ENCODE measurements at places on chromosomes 16 and 17.

DNA sequence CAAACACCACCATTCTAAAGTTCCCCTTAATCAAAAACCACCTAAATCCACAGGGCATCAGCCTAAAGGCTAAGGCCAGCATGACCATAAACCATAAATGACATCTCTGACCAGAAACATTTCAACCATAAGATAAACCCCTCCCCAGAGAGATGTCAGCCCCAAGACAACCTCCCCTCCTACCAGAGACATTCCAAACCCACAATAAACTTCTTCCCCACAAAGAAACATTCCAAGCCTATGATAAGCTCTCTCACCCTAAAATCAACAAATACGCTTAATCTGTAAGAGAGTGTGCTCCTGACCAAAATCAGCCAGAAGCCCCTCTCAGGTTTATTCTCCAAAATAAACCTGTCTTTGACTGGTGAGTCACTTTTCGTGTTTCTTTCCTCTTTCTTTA, 54.8 kb downstream of the SLFN5 start:
- no peak for DNase-seq

- no peak for DNase-seq
These were observed 183.2 kb downstream of the GSG1L start for GRCh38 chr16:27880287-27880686.

DNA sequence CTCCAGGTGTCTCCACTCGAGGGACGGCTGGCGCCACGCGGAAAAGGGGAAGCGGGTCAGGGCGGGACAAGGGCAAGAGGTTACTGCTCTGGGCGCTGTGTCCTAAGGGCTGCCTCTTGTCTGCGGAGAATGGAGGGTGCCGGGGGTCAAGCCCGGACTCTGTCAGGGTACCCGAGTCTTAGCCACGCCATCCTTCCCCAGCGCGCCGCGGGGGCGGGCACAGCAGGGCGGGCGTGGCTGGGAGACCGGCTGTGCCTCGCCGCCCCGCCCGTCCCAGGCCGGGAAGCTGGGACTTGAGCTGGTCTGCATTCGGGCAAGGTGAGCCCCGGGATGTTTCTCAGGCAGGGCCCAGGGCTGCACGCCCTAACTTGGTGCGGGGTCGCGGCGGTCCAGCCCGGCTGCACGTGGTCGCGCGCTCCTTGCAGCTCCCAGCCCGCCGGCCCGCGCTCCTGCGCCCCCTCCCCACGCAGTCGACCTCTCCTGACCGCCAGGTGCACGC, 6.2 kb upstream of the ACTG1 start:
- DNase-seq, result no peak

GRCh38 chr17:78172249-78173051, 4.1 kb downstream of the SYNGR2 start:
- DNase-seq, result no peak

- DNase-seq, result peak; percentile 93
These were observed 31.7 kb downstream of the CNGB1 start for GRCh38 chr16:57938936-57939871.

DNA sequence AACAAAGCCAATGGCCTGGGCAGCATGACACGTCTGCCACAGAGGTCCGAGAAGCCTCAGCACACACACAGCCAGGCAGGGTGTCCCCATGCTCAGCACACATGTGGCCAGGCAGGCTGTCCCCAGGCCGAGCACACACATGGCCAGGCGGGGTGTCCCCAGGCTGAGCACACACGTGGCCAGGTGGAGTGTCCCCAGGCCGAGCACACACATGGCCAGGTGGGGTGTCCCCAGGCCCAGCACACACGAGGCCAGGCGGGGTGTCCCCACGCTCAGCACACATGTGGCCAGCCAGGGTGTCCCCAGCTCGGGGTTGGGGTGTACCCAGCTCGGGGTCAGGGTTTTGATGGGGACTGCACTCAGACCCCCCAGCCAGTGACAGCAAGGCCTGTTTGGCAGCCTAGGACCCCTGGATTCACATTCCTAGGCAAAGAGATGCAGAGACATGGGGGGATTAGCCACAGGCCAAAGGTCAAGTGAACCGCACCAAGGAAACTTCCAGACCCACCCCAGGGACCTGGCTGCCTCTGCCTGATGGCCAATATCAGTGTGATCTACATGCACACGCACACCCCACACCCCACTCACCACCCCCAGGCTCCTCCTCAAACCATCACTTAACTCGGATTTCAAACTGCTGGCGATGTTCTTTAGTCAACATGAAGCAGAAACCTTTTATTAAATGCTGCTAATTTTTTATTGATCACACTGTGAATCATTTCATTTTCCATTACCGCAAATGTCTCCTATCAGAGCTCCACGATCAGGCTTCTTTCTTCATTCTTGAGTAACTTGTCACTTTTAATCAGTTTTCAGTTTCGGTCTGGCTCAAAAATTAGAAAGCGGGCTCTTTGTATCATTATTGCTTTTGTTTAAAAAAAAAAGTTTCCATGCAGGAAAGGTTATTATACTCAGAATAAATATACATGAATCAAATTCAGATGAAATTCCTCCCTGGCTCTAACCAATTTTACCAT, 111.4 kb downstream of the ZNF423 start:
- no peak for DNase-seq

DNA sequence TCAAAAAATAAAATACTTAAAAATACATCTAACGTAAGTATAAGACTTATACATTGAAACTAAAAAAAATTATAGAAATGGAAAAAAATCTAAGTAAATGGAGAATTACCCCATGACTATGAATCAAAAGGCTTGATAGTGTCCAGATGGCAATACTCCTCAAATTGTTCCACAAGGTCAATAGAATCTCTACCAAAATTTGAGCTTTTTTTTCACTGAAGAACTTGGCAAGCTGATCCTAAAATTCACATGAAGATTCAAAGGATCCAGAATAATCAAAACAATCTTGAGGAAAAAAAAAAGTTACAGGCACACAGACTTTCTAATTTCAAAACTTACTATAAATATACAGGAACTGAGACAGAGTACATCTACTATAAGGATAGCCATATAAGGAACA, 448.4 kb upstream of the CDH11 start:
- no peak for DNase-seq

- no peak for DNase-seq
These were observed 10.7 kb upstream of the EEF2K start for GRCh38 chr16:22195445-22195694.

GRCh38 chr16:49054606-49055005, 227.0 kb downstream of the CBLN1 start:
- no peak for DNase-seq

DNA sequence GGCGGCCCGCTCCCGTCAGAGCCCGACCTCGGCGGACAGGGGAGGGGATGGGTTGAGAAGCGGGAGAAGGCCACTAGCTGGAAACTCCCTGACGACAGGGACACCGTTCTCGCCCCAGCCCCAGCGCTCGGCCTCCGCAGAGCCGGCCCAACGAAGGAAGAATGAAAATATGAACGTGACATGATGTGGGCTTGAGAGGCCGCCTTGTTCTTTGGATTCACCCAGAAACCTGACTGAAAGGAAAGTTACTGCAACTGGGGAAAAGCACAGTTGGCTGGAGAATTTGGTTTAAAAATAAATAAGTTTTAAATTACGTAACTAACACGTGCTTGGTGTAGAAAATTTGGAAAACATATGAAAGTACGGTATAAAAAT, 21.1 kb downstream of the NPTX1 start:
- peak; percentile 63 for DNase-seq

DNA sequence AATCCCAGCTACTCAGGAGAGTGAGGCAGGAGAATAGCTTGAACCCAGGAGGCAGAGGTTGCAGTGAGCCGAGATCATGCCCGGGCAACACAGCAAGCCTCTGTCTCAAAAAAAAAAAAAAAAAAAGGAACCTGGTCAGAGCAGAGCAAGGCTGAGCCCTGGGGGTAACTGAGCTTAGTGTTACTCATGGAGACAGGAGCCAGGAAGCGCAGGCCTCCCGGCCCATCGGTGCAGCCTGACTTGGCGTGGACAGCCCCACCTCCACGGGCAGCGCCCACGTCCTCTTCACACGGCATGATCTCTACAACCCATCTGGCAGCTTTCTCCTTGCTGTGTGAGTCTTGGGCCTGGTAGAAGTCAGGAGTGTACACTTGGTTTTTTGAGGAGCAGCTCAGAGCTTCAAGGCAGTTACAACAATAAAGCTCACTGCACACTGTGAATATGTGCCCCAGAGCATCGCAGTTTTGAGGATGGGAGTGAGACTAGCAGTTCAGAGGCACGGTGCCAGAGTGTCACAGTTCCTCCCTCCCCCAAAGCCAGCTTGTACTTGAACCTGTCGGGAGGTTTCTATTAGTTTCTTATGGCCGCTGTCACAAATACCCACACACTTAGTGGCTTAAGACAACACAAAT, 129.9 kb downstream of the RAP1GAP2 start:
- peak; percentile 73 for DNase-seq

GRCh38 chr16:3171181-3171854, 16.7 kb upstream of the OR1F1 start:
- no peak for DNase-seq

GRCh38 chr16:67248401-67249177, at the start of gene SLC9A5:
TSS of gene SLC9A5 (plus strand) at chr16:67248979. CDS start at chr16:67249015, 36 bp downstream.
- DNase-seq, result no peak

DNA sequence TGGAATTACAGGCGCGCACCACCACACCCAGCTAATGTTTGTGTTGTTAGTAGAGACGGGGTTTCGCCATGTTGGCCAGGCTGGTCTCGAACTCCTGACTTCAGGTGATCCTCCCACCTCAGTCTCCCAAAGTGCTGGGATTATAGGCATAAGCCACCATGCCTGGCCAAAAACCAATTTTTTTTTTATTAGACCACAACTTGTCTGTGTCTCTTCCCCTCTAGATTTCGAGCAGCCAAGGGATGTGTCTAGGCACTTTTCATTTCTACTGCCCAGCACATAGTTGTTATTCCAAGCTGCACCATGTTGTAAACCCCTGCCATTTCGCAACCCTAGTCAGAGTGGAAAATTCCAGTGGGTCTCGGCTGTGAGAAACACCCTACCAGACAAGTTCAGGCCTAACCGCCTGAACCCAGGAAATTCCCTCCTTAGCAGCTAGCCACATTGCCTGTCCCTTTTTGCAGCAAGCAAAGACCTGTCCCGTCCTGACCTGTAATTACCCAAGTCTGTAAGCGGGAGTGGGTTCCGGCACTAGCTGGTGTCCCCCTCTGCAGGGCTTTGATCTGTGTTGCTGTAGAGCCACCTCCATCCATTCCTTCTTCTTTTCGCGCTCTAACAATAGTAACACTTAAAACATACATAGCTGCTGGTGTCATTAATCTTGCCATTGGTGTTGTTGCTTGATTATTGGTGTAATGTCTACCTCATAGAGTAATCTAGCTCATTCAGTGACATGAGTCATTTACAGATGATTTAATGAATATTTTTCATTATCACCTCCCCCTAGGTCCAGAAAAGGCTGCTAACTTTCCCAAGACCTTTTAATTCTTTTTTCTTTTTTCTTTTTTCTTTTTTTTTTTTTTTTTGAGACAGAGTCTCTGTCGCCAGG, 77.3 kb upstream of the ATF7IP2 start:
- peak; percentile 38 for DNase-seq

GRCh38 chr16:49664221-49665215, 191.4 kb downstream of the ZNF423 start:
- no peak for DNase-seq

DNA sequence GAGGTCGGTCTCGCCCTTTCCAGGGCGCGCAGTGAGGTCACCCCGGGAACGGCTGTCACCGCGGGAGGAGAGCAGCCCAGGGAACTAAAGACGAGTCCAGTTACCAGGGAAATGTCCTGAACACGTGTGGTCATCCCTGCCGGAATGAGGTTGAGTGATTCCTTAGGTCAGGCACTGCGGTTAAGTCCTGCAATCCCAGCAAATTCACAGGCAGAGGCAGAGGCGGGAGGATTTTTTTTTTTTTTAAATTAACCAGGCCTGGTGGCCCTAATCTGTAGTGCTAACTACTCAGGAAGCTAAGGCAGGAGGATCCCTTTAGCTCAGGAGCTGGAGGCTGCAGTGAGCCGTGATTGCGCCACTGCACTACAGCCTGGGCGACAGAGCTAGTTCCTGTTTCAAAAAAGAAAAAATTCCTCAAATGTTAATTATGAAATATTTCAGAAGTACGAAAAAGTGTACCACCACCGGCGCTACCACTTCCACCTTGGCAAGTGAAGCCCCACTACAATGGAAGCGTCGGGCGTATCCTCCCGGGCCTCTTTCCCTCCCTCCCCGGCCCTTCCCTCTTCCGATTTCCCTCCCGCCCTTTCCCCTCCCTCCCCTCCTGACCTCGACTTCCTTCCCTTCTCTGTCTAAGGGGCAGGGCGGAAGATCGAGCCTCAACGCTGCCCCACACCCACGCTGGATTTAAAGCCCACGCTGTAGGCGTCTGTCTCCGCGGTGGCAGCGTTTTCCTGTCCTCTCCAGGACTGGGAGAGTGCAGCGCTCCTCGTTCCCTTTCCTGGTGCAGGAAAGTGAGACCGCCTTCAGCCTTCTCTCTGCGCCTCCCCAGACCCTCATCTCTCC, 27.3 kb downstream of the SLFN11 start:
- no peak for DNase-seq

GRCh38 chr17:71511266-71511995, 609.4 kb upstream of the SOX9 start:
- no peak for DNase-seq

- DNase-seq, result no peak
These were observed 617 bp downstream of the COASY start for GRCh38 chr17:42562388-42563142.

GRCh38 chr17:28925912-28926365, 23.1 kb upstream of the DHRS13 start:
- no peak for DNase-seq

DNA sequence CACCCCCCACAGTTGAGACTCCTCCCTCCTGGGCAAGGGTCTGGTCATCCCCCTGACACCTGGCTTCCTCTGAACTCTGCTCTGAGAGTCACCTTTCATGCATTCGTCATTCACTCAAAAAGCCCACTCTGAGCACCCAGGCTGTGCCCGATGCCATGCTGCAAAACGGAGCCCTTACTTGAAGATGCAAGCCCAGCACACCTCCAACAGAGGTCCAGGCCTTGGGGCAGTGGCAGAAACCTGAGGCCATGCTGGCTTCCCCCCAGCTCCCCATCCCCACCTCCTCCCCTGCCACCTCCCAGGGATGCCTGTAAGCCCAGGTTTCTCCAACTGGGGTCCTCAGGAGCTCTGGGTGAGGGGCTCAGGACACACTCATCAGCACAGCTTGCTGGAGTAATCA, 67.7 kb upstream of the TNRC6C start:
- DNase-seq, result no peak

GRCh38 chr16:20611350-20611902, 35.3 kb upstream of the ACSM2B start:
- no peak for DNase-seq

All from breast epithelium (tissue), 4 donors.